Activated CD8-positive, alpha-beta T cell treated with anti-CD3 and anti-CD28 coated beads, Interleukin-2, amount 10 ng/mL, durations not matched to agents 7 days and 5 days (primary cell): ENCODE measurements at places on chromosomes 12 and 14.
A peak's percentile ranks its signal among the peaks of the same experiment; 100 is the strongest.

- H3K27me3 ChIP-seq: no peaks in the 10 kb centered on the region
- H3K36me3 ChIP-seq: no peaks in the 10 kb centered on the region
- DNase-seq: no peak
- no peak overlapping the region for H3K4me3 ChIP-seq
- no peak overlapping the region for H3K27ac ChIP-seq
Measured at GRCh38 chr12:17139931-17140330, 534.0 kb upstream of the LMO3 start.

- no peaks in the 10 kb centered on the region for H3K36me3 ChIP-seq
- DNase-seq: no peak
- H3K4me1 ChIP-seq: no peaks in the 10 kb centered on the region
- H3K27ac ChIP-seq: no peak overlapping the region
- peaks cover 4% of the 10 kb centered on the region for H3K27me3 ChIP-seq
Measured at GRCh38 chr14:57461777-57462320, 31.8 kb downstream of the CCDC198 start.

DNA sequence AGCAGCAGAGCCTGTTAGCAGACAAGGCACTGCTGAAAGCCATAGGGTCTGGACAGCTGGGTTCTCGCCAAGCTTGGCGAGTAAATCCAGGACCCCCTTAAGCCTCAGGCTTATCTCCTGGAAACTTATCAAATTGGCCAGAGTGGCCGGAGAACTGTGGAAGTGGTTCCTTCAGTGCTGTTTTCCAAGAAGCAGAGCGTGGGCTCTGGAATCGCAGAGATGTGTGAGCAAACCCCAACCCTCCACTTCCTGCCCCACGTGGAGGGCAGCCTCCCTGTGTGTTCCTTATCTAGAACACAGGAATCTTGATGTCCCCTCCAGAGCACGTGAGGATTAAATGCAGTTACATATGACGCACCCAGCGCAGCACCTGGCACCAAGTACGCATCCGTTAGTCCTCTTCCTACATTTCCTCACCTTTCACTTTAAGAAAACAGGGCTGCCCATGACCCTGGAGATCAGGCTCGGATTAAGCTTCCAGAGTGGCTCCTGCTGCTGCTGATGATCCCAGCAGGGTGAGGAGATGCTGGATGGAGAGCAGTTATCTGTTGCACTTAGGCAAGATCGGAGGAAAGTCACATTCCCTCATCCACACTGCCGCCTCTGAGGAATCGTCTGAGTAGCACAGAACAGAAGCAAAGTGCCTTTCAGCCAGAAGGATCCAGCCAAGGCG is 35.0 kb downstream of the MMAB start:
- no peak overlapping the region for H3K4me3 ChIP-seq
- DNase-seq: no peak
- H3K4me1 ChIP-seq: no peaks in the 10 kb centered on the region
- no peaks in the 10 kb centered on the region for H3K36me3 ChIP-seq
- H3K27ac ChIP-seq: no peak overlapping the region

DNA sequence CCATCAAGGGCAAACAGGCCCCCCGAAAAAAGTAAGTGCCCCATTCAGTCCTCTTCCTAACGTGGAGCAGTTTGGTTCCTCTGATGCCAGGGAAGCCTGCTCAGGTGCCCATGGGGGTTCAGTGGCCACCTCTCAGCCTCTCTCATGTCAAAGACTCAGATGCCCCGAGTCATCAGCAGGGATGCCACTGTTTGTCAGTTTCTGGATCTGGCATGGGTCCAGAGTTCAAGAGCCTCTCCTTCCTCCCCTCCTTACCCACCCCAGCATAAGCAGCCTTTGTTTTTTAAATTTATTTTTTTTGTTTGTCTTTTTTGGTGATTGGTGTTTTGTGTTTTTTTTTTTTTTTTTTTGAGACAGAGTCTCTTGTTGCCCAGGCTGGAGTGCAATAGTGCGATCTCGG is 11.3 kb downstream of the KMT5A start:
- no peak overlapping the region for H3K4me3 ChIP-seq
- peaks cover 18% of the 10 kb centered on the region for H3K4me1 ChIP-seq
- DNase-seq: no peak
- peaks cover 65% of the 10 kb centered on the region for H3K36me3 ChIP-seq
- no peaks in the 10 kb centered on the region for H3K27me3 ChIP-seq

GRCh38 chr12:99911081-99911480 is 73.7 kb downstream of the ANKS1B start:
- no peaks in the 10 kb centered on the region for H3K27me3 ChIP-seq
- no peak overlapping the region for H3K27ac ChIP-seq
- no peak overlapping the region for H3K4me3 ChIP-seq
- no peak for DNase-seq
- no peaks in the 10 kb centered on the region for H3K36me3 ChIP-seq

GRCh38 chr14:90844321-90844720 is 28.1 kb upstream of the TTC7B start:
- peaks cover under 1% of the 10 kb centered on the region for H3K27me3 ChIP-seq
- peaks cover 6% of the 10 kb centered on the region for H3K36me3 ChIP-seq
- DNase-seq: no peak
- peaks cover 13% of the 10 kb centered on the region for H3K4me1 ChIP-seq
- H3K4me3 ChIP-seq: no peak overlapping the region
- no peak overlapping the region for H3K27ac ChIP-seq

DNA sequence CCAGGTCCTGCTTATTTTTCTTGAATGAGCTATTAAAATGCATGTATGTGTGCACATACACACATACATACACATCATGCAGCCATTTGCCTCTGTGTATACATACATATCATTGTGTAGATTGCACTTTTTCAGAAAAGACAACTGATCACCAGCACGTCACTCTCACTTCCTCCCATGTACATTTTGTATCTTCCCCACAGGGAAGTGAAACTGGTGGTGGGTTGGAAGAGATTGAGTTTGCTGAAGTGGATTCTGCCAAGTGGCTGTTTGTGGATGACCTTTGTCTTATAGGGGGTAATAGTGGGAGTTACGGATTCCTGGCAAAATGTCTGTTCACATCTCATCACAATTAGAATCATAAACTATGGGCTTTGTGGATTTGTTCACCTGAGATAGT is 448.6 kb downstream of the RAD51B start:
- no peak for DNase-seq
- no peaks in the 10 kb centered on the region for H3K36me3 ChIP-seq
- peak overlapping the region; percentile 66 for H3K27ac ChIP-seq
- H3K4me3 ChIP-seq: no peak overlapping the region
- H3K27me3 ChIP-seq: no peaks in the 10 kb centered on the region

- H3K4me3 ChIP-seq: no peak overlapping the region
- H3K27ac ChIP-seq: no peak overlapping the region
- no peaks in the 10 kb centered on the region for H3K36me3 ChIP-seq
- peaks cover 6% of the 10 kb centered on the region for H3K4me1 ChIP-seq
Measured at GRCh38 chr14:81396113-81396512, 4.0 kb downstream of the STON2 start.

DNA sequence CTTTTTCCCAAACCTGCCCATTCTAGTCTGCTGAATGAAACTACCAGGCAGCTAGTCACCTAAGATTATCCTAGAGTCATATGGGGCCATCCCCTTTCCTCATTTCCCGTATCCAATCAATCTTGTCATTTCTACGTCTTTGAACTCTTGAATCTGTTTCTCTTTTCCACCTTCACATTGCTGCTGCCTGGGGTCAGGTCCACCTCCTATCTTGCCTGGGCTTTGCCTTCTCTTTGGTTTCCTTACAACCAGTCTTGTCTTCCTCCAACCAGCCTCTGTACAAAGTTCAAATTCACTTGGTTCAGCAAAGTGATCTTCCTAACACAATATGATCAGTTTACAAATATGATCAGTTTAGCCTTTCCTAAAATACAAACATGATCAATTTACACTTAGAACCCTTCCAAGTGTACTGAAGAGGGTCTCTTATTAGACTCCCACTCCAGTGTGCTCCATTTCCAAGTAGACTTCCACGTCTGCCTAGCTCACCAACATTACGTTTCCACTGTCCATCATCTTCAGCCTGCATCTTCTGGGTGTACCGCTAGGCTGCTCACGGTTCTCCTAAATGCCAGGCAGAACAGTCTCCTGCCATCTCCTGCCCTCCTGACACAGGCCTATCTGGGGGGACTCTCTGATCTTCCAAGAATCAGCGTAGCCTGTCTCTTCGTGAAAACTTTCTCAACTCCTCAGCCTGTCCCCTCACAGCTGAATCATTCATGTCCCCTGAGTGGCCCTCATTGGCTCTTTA is 4.1 kb upstream of the ACVR1B start:
- H3K27me3 ChIP-seq: peaks cover 41% of the 10 kb centered on the region
- no peak overlapping the region for H3K4me3 ChIP-seq
